ENCODE measurements at places on chromosomes 16 and 17.

DNA sequence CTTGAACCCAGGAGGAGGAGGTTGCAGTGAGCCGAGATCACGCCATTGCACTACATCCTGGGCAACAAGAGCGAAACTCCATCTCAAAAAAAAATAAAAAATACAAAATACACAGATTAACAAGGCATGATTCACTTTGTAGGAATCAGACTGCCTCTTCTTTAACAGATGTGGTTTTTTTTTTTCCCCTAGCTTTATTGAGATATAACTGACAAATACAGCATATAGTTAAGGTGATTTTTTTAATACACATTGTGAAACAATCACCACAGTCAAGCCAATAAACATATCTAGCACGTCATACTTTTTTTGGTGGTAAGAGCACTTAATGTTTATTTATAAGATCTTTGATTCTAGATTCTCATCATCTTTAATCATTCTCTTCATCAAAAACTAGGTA is 87.8 kb downstream of the SPAG9 start:
- DNase-seq = no peak

DNA sequence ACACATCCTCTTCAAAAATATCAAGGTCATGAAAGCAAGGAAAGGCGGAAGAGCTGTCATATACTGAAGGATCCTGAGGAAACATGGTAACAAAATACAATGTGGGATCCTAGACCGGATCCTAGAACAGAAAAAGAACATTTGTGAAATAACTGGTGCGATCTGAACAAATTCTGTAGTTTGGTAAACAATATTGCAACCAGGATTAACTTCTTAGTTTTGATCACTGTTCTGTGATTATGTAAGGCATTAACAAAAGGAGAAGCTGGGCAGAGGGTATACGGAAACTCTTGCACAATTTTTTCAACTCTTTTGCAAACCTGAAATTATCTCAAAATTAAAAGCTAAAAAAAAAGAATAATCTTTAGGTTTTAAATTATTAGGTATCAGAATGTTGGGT is 109.7 kb downstream of the TRIM37 start:
- DNase-seq = no peak

DNA sequence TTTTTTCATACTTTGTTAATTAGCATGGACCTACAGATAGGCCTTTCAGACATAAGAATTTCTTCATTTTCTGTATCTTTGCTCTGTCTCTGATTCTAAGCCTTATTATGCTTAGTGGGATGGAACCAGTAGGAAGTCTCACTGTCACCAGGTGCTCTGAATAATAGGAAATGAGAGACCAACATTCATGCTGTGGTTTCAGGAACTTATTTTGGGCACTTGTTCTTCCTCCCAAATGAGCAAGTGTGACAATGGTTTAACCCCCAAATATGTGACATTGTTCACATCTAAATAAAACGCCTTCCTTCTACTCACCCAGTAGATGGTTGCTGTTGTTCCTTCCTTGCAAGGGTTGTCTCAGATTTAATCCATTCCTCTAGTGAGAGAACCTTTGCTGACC is 100.2 kb downstream of the SYCE1L start:
- no peak for DNase-seq

GRCh38 chr16:3999479-4000325 is 116.5 kb downstream of the ADCY9 start:
- peak; percentile 77 for DNase-seq

GRCh38 chr16:84528322-84528721 is 23.9 kb upstream of the MEAK7 start:
- no peak for DNase-seq

DNA sequence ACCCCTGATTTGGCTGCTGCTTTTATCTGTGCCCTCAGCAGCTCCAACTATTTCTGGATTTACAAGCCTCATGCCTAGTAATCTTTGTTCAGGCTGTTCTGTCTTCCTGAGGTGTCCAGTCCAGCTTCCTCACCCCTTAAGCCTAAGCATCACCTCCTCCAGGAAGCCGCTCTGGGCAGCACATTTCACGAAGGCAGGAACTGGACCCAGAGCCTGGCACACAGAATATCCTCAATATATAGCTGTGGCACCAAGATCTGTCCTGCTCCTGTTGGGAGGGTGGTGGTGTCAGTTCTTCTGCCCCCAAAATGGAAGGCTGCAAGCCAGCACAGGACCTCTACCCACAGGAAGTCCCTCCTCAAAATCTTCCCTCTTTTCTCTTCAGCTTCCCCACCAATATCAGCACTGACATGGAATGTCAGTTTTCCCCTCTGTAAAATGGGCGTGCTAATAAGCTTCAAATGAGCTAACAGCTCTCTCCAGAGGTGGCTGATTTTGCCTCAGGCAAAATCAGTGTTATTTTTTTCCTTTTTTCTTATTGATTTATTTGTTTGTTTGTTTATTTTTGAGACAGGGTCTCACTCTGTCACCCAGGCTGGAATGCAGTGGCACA is 6.9 kb upstream of the NEUROD2 start:
- DNase-seq = no peak

DNA sequence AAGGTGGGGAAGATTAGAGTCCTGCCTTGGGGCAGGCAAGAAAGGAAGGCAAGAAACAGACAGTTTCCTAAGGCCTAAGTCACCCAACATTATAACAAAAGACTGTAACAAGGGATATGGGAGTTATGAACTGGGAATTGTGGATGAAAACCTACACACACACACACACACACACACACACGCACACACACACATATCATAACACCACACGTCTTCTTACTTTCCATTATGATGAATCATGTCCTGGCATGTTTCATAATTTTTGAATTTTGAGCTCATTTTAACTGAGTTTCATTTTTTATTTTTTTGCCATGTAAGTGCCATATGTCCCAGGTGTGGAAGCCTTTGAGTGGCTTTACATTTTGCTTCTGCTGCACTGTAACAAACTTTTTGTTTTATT is 29.9 kb downstream of the HS3ST2 start:
- DNase-seq = no peak

- no peak for DNase-seq
Observed at GRCh38 chr16:57258226-57258909, 13.3 kb downstream of the ARL2BP start.

- DNase-seq = no peak
Observed at GRCh38 chr16:15775663-15776304, 81.0 kb downstream of the MYH11 start.

- peak; percentile 73 for DNase-seq
Observed at GRCh38 chr16:1378804-1379303, 27.1 kb downstream of the GNPTG start.

- no peak for DNase-seq
Observed at GRCh38 chr16:12429756-12430155, 373.9 kb downstream of the CPPED1 start.

DNA sequence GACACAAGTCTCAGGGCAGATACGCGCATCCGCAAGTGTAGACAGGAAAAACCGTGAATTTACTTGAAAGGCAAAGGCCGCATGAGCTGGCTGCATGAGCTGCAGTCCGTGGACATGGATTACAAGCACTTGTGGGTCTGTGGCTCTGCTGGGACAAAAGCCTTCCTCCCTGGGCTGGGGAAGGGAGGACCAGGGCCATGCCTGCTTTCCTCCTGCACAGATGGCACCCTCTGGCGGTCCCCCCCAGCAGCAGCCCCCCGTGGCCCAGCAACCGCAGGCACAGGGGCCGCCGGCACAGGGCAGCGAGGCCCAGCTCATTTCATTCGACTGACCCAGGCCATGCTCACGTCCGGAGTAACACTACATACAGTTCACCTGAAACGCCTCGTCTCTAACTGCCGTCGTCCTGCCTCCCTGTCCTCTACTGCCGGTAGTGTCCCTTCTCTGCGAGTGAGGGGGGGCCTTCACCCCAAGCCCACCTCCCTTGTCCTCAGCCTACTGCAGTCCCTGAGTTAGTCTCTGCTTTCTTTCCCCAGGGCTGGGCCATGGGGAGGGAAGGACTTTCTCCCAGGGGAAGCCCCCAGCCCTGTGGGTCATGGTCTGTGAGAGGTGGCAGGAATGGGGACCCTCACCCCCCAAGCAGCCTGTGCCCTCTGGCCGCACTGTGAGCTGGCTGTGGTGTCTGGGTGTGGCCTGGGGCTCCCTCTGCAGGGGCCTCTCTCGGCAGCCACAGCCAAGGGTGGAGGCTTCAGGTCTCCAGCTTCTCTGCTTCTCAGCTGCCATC is 1.7 kb upstream of the MRPL12 start:
- no peak for DNase-seq

DNA sequence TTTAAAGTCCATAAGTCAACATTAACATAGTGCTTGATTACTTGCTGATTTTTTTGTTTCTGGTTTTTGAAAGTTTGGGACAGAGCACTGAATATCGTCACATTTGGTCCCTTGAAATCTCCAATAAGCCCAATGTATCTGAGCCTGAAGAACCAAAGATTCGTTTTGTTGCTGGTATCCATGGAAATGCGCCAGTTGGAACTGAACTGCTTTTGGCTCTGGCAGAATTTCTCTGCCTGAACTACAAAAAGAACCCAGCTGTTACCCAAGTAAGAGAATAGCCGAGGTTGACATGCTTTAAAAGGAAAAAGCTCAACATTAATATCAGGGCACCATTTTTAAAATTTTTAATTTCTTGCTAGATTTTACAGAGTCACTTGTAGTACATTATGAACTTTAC is 27.7 kb upstream of the GOSR1 start:
- DNase-seq = no peak

- DNase-seq = no peak
Observed at GRCh38 chr17:50255766-50256635, 18.3 kb upstream of the TMEM92 start.

GRCh38 chr16:17481736-17482135 is 11.0 kb upstream of the XYLT1 start:
- no peak for DNase-seq

DNA sequence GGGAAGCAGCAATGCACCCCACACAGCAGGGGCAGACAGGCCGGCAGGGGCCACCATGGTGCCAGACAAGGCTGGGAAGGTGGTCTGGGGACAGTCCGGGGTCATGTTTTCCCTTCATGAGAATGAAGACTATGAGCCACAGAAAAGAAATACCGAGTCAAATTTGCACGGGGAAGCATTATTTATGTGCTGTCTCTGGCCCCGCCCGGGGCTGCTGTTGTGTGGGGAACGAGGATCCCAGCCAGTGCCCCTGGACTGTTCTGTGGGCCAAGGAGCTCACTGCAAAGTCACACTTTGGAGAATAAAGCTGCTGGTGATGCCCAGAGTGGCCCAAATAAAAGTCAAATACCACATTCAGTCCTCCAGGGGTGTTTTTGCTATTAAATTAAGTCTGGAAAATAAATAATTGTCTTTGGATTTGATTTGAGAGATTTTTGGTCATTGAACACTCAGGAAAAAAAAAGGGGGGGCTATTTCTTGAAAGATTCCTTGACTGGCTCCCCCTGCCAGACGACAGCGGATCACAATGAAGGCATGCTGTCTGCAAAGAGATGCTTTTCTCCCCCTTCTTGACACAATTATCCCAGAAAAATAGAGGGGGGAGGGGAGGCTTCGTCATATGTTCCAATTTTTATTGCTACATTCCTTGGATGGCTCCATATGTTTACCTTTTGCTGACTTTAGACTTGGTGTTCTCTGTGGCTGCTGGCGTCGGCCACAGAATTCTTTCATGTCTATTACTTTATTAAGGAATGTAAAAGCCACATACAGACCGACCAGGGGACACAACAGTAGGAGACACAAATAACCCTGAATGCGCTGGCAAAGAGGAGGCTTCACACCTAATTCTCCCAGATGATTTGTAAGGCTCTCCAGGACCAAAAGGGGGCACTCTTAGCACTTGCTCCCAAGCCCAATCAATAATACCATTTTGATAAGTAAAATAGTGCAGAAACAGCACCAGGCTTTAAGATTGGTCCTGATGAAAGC is 27.1 kb upstream of the ANKFN1 start:
- DNase-seq = no peak

DNA sequence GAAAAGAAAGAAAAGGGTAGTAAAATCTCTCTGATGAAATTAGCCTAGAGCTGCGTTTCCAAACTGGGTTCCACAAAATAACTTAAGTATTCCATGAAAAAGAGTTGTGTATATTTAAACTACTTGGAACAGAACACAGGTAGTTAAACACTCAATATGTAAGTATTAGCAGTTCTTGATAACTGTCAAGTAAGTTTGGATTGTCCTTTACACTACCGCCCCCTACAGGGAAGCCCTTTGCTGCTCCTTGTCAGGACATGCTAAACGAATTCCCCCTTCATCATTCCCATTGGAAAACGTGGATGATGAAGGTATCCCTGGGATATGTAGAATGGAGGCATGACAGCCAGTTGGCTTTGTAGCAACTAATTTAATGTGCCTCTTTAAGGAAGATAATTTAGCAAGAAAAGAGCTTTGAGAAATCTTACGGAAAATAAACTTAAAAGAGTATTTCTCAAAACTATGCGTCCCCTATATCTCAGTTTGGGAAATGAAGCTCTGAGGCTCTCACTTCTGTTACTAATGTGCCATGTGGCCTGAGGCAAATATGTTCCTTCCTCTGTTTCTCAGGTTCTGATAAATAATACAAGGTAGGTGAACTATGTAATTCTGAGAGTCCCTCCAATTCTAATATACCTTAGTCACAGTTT is 18.8 kb downstream of the NCBP3 start:
- no peak for DNase-seq

GRCh38 chr16:8583199-8583598 is 7.1 kb downstream of the TMEM114 start:
- no peak for DNase-seq

GRCh38 chr17:2852729-2853282 is 56.6 kb downstream of the RAP1GAP2 start:
- no peak for DNase-seq

DNA sequence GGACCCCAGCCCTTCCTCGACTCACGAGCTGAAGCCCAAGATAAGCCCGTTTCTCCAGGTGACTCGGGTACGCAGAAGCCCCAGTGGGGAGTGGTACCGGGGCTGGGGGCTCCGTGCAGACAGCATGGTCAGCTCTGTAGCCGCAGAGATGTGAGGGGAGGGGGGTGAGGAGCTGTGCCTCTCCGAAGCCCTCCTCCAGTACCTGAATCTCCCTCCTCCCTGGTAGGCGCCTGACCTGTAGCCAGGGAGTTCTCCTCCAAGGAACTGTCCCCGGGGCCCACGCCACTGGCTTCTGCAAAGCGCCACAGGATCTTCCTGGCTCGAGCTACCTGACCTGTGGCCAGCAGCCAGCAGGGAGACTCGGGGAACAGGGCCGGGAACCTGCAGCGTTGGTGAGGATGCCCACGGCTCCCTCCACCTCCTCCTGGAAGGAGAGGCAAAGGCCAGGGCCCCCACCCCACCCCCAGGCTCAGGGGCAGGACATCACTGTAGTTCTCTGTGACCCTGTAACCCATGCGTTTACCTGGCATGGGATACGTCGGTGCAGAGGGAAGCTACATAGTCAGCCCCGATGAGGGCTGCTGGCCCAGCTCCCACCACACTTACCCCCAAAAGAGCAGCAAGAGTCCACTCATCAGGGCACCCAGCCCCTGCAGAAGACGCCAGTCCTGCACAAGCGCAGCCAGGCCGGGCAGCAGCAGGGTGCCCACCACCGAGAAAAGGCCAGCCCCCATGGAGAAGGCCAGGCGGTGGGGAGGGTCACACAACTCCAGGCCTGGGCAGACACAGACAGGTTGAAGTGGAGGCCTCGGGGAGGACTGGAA is 1.7 kb downstream of the SLC22A31 start:
- DNase-seq = no peak

- no peak for DNase-seq
Observed at GRCh38 chr16:1468426-1468810, 6.4 kb downstream of the CLCN7 start.

All from ascending aorta (tissue), 2 donors.